Activated CD4-positive, CD25-positive, alpha-beta regulatory T cell (primary cell): ENCODE measurements at places on chromosomes 5 and 9.

DNA sequence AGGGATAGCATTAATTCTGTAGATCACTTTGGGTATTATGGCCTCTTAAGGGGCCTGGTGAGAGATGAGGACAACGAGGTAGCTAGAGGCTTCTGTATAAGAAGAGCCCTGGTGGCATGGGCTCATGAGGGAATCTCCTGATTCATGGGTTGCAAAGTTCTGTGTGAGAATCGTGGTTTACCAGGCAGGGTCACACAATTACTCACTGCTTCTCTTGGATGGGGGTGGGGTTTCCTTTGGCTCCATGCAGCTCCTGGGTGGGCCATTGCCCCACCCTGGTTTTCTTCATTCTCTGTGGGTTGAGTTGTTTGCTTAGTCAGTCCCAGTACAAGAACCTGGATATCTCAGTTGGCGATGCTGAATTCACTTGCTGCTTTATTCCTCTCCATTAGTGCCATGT lies 30.9 kb upstream of the TNFSF15 start:
- DNase-seq: no peak

DNA sequence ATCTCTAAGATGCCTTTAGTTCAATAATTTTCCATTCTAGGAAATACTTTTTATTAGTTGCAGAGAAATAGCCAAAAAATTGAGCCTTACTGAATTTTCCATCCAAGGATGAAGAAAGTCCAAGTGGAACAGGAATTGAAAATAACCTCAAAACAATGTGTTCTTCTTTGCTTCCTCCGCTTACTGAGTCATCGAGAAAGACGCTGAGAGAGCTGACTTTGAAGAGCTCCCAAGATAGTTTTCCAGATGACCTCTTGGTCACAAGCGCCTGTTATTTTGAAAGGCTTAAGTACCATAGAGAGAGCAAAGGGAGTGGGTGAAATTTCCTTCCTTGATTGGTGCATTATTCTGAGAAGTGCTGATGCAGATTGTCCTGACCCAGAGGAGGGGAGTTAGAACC lies 253.5 kb upstream of the ATP10B start:
- DNase-seq: no peak

GRCh38 chr9:129436751-129437625 lies 183.9 kb downstream of the C9orf50 start:
- no peak for DNase-seq

- no peak for DNase-seq
Observed at GRCh38 chr5:31119938-31120641, 73.4 kb upstream of the CDH6 start.

GRCh38 chr5:133149345-133149744 lies 97.5 kb downstream of the HSPA4 start:
- DNase-seq: no peak

- DNase-seq: no peak
Observed at GRCh38 chr9:97811533-97812246, 41.3 kb upstream of the FOXE1 start.

- no peak for DNase-seq
Observed at GRCh38 chr5:43802119-43802518, 199.1 kb downstream of the NNT start.

DNA sequence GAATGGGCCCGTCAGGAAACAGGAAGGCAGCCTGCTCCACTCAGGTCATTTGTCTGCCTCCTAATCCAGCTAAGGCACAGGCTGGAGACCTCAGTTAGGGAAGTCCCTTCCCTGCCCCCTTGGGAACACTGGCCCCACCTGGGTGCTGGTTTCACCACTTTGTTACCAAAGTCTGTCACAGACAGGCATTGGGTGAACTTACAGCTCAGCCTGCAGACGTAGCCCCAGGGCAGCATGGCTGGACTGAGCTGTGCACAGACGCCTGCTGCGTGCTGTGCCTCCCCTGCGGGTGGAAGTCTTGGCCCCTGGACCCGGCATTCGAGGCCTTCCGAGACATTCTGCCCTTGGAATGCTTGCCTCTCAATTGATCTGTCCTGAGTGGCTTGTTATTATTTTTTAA lies 48.9 kb downstream of the TENT4A start:
- no peak for DNase-seq

- no peak for DNase-seq
Observed at GRCh38 chr5:14153932-14154731, 11.0 kb downstream of the TRIO start.

- DNase-seq: no peak
Observed at GRCh38 chr5:142814122-142814521, 43.9 kb downstream of the ARHGAP26 start.

DNA sequence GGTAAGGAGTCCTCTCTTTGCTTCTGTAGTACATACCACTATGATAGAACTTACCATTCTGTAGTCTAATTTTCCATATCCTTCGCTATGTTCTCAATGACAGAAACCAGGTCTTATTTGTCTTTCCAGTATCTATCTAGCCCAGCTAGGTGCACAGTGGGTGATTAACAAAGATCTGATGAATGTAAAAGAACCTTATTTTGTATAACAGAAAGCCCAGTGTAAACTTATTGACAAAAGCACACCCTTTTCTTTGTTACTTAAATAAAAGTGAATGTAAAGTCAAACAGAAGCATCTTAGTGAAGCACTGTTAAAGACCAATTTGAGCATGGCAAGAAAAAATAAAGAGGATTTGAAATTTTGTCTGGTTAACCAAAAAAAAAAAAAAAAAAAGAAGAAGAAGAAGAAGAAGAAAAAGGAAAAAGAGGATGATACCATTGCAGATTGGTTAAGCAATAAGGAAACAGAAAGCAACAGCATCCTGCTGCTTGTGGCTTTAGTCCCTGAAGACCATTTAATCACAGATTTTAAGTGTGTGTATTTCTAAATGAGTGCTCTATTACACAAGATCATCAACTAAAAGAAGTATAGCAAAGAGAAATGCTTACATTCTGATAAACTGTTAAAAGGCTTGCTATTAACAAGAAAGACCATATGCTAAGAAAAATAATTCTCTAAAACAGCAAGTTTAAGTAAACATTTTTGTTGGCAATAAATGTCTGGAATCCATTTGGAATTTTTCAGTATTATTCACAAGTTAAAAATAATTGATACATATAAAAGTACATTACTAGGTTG lies 21.2 kb downstream of the MEGF9 start:
- DNase-seq: no peak
